ENCODE measurements at places on chromosomes 7 and 10.
A peak's percentile ranks its signal among the peaks of the same experiment; 100 is the strongest.

GRCh38 chr10:92677708-92678107 lies 12.0 kb upstream of the HHEX start:
- no peak for DNase-seq

DNA sequence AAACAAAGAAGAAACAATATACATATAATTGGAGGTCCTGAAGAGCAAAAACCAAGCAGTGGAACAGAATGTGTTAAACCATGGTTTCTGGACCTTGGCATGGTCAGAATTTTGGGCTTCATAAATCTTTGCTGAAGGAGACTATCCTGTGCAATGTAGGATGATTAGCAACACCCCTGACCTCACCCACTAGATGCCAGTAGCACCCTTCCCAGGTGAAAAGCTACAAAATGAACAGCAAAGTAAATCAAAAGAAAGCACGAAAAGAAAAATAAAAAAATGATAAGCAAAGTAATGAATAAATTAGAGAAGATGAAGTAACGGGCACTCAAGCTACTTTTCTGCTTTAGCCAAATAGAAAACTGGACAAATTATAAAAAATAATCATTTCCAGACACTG lies 19.2 kb upstream of the ZPBP start:
- no peak for DNase-seq

DNA sequence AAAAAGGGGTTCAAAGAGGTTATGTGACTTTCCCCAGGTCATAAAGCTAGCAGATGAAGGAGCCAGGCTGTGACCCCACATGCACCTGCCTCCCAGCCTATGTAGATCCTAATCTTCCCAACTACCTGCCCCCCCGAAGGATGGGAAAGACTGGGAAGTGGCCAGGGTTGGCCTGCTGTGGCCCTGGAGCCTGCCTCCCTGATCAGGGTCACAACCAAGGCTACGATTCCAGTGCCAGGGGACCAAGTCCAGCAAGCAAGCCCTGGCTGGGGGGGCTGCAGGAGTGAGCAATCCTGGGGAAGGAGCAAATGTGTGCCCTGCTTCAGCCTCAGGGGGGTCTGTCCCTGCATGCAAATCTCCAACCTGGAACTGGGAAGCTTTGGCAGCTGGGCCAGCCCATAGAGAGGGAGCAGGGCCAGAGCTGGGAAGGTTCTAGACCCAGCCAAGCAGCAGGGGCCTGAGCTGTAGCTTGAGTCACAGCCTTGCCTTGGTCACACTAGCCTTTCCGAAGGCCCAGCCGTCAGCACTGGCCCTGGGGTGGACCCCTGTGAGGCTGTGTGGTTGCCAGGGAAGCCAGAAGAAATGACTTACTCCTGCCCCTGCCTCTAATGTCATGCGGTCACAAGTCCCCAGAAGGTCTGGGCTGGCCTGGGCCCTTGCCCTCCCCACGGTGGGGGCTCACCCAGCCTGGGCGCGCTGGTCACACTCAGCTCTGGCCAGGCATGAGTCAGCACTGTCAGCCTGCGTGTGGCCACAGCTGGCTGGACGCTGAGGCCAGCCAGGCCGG lies 96.4 kb upstream of the ZMIZ1 start:
- no peak for DNase-seq

- no peak for DNase-seq
Observed at GRCh38 chr10:58952162-58952601, 224.3 kb upstream of the PHYHIPL start.

DNA sequence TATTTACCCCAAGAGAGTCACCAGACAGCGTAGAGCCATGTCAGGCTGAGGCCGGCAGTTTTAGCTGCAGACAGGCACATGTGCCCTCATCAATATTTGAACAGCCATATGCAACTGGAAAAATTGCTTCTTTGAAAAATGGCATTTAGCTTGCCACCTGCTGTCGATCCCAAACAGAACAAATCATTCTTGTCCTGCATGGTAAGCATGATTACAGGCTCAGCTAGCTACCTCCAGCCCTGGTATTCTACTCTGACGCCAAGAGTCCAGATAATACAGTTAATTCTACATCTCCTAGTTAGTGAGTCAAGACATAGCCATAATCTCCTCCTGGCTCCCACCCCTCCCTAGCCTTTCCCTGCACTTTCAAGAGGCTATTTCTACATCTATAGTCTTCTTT lies 7.7 kb downstream of the CREB3L2 start:
- no peak for DNase-seq

- no peak for DNase-seq
Observed at GRCh38 chr10:74460812-74461211, 309.8 kb downstream of the ADK start.

- DNase-seq = no peak
Observed at GRCh38 chr10:112735041-112735695, 214.9 kb upstream of the TCF7L2 start.

DNA sequence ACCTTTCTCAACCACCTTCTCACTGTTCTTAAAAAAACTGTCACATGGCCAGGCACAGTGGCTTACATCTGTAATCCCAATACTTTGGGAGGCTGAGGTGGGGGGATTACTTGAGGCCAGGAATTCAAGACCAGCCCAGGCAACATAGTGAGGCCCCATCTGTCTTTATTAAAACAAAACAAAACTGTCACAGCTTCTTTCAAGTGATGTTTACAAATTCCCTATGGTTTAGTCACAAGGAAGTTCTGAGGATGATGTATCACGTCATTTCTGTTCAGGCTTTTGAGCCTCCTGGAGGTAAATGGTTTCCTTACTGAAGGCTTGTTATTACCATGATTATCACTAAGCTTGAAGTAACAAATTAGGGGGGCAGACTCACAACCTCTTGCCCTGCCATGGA lies 186.2 kb downstream of the CFTR start:
- no peak for DNase-seq

GRCh38 chr7:45075355-45075644 lies 13.5 kb downstream of the NACAD start:
- no peak for DNase-seq

- no peak for DNase-seq
Observed at GRCh38 chr7:73618538-73618937, 5.8 kb downstream of the MLXIPL start.

GRCh38 chr10:10968257-10968588 lies 49.4 kb upstream of the CELF2 start:
- no peak for DNase-seq

- no peak for DNase-seq
Observed at GRCh38 chr7:83173664-83174063, 11.0 kb upstream of the PCLO start.

DNA sequence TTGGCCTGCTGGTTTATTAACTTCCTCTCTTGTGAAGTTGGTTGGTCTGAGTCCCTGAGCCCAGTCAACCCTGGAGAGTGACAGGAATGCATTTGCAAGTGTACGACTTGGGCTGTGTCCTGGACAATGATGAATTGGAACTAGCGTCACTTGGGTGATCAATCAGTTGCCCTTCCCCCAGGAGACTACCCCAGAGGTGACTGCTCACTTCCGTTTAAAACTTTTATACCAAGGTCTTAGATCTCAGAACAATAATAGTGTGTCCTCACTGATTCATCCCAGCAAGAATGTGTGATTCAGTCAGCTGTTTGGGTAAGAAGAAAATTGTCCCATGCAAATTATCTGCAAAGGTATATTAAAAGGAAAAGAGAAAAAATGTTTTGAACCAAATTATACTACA lies 102.9 kb upstream of the ARMC3 start:
- no peak for DNase-seq

- no peak for DNase-seq
Observed at GRCh38 chr10:131833013-131833412, 67.8 kb upstream of the PPP2R2D start.

- peak; percentile 43 for DNase-seq
Observed at GRCh38 chr10:117004227-117005025, 561 bp downstream of the SHTN1 start.

GRCh38 chr10:112260831-112261230 lies 22.4 kb upstream of the TECTB start:
- DNase-seq = no peak

DNA sequence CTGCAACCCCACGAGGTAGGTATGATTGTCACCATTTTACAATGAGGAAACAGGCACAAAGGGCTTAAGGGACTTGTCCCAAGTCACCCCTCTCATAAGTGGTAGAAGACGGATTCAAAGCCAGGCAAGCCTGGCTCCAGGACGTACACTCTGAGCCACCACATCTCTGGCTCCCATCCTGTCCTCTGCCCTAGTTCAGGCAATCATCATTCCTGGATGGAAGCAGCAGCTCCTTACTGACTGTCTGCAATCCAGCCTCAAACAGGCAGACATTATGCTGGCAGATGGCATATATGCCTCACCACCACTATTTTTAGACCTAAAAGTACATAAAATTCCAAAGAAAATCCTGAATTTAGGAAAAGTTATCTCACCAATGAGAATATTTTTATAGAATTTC lies 100.7 kb downstream of the USP6NL start:
- no peak for DNase-seq

- DNase-seq = no peak
Observed at GRCh38 chr7:33790746-33791145, 114.6 kb upstream of the BMPER start.

GRCh38 chr10:79397051-79397450 lies 48.4 kb downstream of the ZCCHC24 start:
- DNase-seq = no peak

- DNase-seq = peak; percentile 45
Observed at GRCh38 chr10:73529089-73529832, 33.4 kb upstream of the PPP3CB start.

DNA sequence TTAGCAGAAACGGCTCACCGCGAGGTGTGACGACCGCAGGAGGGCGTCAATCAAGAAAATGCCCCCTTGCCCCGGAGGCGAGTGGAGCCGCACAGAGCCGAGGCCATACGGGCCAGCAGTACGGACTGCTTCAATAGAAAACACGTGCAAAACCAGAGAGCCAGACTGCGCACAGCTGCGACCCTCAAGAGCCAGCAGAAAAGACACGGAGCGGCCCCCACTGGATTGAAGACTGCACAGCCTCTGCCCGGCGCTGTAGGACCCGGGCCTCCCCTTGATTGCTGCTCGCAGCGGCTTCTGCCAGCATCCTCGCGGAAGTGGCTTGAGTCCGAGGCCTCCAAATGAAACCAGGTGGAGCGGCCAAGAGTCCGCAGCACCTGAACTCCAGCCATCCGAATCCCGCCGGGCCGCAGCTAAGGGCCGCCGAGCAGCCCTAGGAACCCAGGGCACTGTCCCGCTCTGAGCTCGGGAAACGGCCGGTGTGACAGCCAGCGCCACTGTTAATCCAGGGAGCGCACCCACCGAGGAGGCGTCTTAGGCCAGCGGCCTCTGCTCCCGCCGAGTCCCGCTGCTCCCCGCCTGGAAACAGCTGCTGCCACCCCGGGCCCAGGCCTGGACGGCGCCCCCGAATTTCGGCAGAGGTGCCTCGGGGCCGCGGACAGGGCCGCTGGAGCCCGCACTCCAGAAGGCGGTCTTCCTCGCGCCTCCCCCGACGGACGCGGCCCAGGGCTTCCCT lies 660 bp upstream of the HHEX start:
- no peak for DNase-seq

- DNase-seq = no peak
Observed at GRCh38 chr10:48206482-48207250, 67.8 kb downstream of the FRMPD2 start.

DNA sequence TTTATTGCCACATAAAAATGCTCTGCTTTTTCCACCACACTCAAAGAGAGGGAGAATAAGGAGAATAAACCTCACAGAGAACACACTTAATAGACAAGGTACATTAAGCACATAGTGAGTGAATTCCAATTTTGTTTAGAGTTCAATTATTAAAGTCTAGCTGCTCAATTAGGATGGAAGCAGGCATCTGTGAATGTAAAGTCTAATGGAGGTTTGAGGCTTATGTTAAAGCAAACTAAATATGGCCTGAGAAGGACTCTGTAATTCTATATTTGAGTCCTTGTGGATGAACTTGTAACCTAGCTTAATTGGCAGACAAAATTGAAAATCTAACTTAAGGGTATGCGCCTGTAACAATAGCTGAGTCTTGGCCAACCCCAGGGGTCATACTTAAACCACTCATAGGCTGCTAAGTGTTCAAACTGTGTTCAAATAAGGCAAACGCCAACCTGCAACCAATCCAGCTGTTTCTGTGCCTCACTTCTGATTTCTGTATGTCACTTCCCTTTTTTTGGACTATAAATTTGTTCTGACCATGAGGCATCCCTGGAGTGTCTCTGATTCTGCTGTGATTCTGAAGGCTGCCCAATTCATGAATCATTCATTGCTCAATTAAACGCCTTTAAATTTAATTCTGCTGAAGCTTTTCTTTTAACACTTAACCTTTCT lies 31.3 kb upstream of the NME8 start:
- DNase-seq = no peak

DNA sequence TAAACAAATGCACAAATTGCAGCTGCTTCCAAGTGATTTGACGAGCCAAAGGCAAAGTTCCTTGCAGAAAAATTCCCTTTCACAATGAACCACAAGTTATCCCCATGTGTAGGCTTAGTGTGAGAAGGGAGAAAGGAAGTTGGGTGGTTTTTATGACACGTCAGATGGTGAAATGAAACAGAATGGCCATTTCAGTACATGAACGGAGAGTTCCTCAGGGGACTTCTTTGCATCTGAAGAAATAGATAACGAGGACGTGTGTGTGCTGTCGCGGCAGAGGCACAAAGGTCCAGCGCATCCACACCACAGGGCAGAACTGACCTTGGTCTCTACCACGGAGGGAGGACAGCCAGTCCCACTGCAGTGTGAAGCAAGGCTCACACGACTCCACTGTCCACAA lies 135.9 kb downstream of the PAXIP1 start:
- no peak for DNase-seq

- DNase-seq = no peak
Observed at GRCh38 chr7:155231941-155232340, 65.7 kb upstream of the INSIG1 start.

DNA sequence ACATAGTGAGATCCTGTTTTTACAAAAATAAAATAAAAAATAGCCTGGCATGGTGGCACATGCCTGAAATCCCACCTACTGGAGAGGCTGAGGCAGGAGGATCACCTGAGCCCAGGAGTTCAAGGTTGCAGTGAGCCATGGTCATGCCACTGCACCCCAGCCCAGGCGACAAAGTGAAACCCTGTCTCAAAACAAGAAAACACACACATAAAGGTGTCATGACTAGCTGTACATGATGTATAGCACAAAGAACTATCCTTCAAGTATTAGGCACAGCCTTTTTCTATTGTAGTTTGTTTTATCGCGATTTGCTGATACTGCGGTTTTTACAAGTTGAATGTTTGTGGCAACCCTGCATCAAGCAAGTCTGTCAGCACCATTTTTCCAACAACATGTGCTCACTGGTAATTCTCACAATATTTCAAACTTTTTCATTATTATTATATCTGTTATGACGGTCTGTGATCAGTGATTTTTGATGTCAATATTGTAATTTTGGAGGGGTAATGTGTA lies 11.5 kb upstream of the SNX13 start:
- no peak for DNase-seq

GRCh38 chr10:88540351-88540750 lies 42.8 kb downstream of the RNLS start:
- DNase-seq = no peak

- DNase-seq = no peak
Observed at GRCh38 chr10:61271127-61271780, 181.9 kb downstream of the TMEM26 start.

DNA sequence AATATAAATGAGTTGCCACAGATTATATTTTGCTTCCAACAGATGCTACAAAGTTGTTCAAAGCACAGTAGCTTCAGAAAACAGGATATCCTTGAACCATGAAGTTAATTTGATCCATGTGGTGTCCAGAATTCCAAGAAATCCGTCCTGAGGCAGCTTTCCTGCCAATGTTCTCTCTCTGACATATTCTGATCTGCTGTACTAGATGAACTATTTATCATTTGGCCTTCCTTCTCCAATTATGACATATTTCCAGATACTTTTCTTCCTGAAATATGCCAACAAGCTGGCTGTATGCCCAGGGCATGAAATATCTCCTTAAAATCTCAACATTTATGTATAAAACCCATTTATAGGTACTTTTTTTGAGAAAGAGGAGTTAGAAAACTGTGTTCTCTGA lies 141.1 kb downstream of the SPAG6 start:
- DNase-seq = no peak
